Activated naive CD4-positive, alpha-beta T cell (primary cell): ENCODE measurements at places on chromosomes 7 and 10.

DNA sequence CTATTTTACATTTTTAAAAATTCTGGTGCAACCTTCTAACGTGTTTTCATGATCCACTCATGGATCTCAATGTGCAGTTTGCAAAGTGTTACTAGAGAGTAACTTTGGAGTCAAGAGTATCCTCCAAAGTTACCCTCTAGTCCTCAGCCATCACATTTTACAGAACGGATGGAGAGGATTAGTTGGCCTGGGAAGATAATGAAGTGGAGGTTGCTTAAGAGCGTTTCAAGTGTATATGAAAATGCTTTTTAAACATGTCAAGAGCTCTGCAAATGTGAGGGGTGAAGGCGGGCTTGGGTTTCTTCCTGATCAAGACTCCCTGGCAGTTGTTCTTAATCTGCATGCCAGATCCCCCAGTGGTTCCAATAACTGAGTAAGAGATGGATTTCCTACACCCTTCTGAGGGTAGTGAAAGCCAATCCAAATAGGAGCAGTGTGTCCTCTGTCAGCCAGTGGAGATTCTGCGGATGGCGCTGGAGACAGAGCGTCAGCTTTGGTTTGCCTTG, 299.4 kb upstream of the NPVF start:
- no peak for DNase-seq

GRCh38 chr10:60951272-60951724, 7.3 kb upstream of the RHOBTB1 start:
- DNase-seq: no peak

GRCh38 chr7:41319581-41319980, 383.3 kb downstream of the INHBA start:
- DNase-seq: no peak

GRCh38 chr7:26609532-26609931, 254.9 kb downstream of the SKAP2 start:
- DNase-seq: no peak

DNA sequence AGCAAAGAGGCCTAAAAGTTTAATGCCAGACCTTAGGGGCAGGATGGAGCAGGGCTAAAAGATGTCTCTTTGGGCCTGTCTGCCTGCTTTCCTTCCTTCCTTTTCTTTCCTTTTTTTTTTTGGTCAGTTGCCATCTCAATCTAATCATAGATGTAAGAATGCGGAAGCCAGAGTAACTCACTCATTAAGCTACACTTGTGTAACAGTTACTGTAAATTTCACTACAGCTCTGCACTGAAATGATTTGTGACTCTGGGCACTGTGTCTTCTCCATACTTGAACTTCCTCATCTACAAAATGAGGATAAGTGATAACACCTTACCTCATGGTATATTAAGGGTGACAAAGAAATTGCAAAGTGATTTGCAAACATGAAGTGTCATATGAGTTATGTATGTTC, 75.5 kb upstream of the AGK start:
- no peak for DNase-seq

DNA sequence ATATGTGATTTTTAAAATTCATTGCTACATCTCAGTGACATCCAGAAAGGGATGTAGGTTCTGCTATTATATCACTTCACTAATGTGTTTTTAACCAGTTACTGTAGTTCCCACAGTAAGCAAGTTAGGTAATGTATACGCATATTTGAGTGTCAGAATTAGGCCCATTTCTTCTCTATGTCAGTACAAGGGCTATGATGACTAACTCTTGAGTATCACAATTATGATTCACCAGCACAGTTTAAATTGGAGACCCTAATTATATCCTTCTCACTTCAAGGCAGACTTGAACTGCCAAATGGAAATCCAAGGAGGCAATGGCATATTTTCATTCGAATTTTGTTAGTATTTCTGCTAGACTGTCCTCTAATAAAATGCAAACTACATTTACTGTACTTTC, 23.6 kb downstream of the BZW2 start:
- no peak for DNase-seq

GRCh38 chr7:133795068-133795665, 332.0 kb upstream of the LRGUK start:
- DNase-seq: no peak

DNA sequence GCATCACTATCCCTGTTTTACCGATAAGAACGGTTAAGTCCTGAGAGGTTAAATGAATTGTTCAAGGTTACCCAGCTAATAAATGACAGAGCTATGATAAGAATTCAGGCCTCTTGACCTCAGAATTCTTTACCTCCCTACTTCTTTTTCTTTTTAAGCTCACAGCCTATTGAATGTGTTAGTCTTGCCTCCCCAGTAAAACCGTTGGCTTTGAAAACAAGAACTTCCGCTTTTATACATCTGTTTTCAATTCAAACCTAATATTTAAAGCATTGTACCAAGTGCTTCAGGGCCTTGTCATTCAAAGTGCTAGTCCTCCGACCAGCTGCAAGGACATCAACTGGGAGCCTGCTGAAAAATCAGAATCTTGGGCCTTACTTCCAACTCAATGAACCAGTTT, 15.6 kb downstream of the SEC31B start:
- no peak for DNase-seq

DNA sequence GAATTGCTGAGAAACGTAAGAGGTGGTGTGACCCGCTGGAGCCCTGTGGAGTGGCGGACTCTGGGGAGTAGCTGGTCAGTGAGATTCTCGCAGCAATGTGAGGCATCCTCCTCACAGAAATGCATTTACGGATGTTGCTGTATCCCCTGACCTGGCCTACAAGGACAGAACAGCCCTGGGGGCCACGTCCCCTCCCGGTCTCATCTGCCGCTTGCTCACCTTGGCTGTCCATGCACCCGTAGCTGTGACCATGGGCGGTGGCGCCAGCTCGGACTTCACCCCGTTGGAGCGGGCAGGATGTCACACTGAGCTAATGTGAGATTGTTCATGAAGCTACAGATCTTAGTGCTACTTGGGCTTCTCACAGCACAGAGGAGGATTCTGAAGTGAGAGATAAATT, 193.8 kb downstream of the EBF3 start:
- DNase-seq: no peak

- DNase-seq: no peak
These were observed 27.0 kb upstream of the ABI1 start for GRCh38 chr10:26887611-26888215.

DNA sequence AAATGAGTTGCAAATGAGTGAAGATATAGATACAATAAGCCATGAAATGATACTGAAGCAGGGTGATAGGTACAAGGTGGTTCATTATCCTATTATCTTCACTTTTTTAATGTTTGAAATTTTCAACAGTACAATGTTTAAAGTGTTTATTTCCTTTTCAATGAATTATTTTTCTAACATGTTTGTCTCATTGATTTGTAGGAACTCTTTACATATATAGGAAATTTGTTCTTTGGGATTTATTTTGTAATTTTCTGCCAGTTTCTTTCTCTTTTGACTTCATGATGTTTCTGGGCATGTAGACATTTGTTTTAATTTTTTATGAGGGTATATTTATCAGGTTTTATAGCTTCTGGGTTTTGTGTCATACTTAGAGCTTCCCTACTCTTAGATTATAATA, 108.9 kb downstream of the EXOC4 start:
- DNase-seq: no peak
